ENCODE measurements at places on chromosomes 12 and 14.

GRCh38 chr12:77113971-77114370 is 48.6 kb upstream of the E2F7 start:
- DNase-seq: peak; percentile 22

DNA sequence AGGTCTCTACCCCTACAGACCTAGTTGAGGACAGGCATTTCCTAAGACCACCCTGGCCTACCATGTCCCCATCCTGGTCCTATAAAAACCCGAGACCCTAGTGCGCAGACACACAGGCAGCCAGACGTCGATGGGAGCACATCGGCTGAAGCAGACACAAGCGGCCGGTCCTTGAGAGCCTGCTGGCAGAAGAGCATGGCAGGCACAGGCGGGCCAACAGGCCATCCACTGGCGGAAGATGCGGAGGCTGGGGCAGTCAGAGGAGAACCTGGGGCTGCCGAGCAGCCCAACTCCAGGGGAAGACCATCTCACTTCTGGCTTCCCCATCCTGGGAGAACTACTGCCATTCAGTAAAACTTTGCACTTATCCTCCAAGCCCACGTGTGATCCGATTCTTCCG is 396.8 kb downstream of the AEBP2 start:
- DNase-seq: no peak

GRCh38 chr12:18578191-18578590 is 159.6 kb downstream of the PLCZ1 start:
- DNase-seq: peak; percentile 6

DNA sequence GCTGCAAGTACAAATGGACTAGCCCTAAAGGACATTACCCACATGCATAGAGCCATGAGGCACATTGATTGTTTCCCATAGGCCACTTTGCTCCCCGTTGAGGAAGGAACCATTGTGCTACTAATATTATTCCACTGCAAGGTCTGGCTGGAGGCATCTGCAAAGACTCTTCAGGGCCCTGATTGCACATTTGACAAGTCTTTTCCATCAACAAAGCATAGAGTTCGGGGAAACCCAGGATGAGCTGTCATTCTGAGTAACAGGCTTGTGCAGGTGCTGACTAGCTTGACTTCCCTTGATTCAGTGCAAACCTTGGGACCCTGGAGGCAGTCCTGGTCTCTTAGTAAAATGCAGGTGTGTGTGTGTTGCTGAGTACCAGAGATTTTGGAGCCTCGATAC is 73.8 kb downstream of the SUSD6 start:
- peak; percentile 39 for DNase-seq

DNA sequence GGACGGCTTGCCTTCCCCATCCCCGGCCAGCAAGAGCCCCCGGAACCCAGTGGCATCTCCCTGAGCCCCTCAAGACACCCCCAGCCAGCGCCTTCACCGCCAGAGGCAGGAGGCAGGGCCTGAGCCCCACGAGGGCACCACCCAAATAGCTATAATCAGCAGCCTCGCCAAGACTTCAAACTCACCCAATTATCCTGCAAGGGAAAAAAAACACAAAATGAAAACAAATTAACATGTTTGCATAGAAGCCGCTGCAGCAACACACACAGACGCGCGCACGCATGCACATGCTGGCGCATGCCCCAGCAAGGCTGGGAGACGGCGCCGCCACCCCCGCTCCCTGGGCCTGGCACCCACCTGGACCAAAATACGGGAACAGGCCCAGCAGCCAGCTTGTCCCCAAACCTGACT is 15.8 kb downstream of the FAM222A start:
- no peak for DNase-seq

GRCh38 chr14:96368534-96368933 is 5.2 kb downstream of the GSKIP start:
- no peak for DNase-seq

- no peak for DNase-seq
Measured at GRCh38 chr12:31041033-31041564, 32.6 kb upstream of the DDX11 start.

- no peak for DNase-seq
Measured at GRCh38 chr12:124829708-124830304, 33.9 kb downstream of the SCARB1 start.

DNA sequence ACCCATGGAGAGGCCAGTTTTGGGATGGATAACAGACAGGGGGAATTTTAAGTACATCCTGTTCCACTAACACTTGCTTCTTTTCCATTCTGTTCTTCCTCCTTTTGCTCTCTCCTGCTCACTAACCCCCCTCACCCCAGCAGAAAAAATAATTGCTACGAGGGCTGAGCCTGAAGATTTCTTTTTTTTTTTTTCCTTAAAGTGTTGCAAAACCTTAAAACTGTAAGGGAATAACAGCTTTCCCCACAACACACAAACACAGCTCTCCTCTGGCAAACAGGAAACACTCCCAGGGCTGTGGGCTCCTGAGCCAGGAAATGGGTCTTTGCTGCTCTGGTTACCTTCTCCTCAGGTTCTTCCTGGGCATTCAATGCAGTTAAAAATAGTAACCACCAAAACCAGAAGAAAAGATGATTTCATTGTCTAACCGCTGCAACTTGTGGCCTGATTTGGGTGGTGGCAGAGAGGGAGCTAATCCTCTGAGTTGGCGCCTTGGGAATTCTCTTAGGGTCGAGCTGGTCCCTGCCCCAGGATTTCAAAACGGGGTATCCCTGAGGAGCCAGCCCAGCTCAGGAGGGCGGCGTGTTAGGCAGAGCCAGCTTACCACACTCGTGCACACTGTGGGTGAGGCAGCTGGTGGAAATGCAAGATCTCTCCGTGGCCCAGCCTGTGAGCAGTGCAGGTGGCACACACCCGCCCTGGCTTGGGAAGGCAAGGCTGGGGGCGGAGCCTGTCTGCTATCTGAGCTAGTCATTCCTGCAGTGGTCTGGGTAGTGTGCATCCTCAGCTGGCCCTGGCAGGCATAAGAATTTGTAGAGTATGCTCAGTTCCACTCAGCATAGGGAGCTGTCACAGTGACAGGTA is 17.1 kb upstream of the EMP1 start:
- DNase-seq: peak; percentile 41

DNA sequence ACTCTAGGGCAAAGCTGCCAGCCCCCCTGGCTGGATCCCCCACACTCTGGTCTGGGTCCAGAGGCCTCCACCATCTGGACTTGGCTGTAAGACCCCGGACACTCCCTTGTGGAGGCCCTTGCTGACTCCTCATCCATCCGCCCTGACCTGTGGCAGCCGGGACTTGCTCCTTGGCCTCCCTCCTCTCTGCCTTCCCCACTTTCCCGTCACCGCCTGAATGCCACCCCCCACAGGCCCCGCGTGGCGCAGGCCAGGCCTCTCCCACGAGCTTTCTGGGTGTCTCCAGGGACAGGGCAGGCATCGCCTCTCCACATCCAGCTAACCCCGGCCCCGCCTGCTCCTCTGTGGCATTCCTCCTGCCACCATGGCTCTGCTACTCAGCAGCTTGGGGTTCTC is 14.1 kb downstream of the JAG2 start:
- DNase-seq: no peak

DNA sequence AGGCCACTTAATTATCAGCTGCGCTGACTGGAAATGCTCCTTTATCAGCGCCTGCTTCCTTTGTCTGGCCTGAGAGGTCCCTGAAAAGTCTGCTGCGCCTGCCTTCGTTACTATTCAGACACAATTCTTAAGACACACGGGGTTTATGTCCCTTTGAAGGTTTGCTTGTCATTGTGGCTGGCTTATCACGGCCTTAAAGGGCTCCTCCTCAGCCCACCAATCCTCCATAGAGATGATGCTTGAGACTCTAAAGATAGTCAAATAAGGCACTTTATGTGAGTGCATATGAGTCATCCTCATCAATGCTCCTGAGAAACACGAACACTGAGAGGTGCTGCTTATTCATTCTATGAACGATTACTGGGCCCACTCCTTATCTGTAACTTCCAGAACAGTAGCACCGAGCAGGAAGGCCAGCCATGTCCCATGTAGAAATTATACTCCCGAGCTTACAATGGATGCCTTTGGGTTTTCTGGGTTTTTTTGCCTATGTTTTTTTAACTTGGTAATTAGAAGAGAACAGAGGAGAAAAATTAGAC is 1268.2 kb upstream of the TMEM132C start:
- no peak for DNase-seq

GRCh38 chr12:5102261-5102789 is 58.6 kb downstream of the KCNA5 start:
- DNase-seq: peak; percentile 9

DNA sequence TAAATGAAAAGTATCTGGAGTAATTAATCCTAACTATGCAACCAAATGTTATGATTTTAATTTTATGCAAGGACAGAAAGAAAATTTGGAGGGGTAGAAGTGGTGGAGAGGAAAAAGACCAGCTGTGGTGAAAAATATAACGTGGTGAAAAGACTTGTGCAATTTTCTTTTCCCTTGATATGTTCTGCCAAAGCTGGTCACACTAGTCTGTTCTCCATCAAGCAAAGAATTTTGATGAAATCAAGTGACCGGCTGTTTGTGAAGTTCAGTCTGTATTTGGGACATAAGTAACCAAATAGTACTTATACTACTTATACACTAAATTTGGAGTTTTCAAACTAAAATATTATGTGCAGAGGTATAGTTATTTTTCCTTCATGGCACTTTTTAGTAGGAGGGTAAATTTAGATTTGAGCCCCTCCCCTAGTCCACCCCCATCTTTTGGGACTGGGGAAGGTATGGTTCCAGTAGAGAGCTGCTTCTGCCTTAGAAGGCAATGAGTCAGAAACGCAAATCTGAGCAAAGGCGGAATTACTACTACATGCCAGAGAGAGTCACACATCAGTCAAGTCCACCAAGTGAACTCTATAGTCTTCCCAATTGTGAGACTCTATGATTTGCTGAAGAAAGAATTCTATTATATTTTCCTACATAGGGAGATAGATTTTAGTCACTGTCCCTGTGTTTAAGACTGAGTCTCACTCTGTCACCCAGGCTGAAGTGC is 229.7 kb downstream of the SLC25A21 start:
- DNase-seq: peak; percentile 12

DNA sequence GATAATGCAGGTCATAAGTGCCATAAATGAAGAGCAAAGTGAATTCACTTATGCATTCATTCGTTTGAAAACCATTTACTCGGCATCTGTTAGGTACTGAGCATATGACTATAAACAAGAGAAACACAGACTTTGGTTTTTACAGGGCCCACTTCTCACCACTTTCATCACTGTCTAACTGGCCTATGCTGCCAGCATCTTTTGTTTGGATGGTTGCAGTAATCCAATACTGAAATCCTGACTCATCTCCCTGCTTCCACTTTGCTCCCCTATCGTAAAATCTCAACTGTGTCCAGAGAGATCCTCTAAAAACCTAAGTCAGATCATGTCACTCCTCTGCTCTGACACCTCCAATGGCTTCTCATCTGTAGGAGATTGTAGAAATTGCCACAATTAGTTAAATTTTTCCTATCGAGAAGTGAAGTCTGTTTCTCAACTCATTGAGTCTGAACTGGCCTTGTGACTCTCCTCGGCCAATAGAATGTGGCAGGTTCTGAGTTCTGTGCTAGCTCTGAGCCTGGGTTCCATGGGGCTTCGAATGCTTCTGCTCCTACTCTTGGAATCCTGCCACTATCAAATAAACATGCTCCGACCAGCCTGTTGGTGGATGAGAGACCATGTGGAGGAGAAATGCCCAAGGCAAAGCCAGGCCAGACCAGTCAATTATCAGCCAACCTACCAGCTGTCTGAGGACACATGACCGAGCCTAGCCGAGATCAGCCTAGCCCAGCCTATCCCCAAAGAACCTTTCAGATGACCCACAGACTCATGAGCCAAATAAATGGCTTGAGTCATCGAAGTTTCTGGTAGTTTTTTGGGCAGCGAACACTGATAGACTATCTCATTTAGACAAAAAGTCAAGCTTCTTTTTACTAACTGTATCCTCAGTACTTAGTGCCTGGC is 2.2 kb upstream of the BATF start:
- DNase-seq: peak; percentile 53

GRCh38 chr14:27945512-27945911 is 821.1 kb upstream of the FOXG1 start:
- DNase-seq: no peak

- DNase-seq: peak; percentile 85
Measured at GRCh38 chr12:76259660-76260389, 88.4 kb downstream of the BBS10 start.

DNA sequence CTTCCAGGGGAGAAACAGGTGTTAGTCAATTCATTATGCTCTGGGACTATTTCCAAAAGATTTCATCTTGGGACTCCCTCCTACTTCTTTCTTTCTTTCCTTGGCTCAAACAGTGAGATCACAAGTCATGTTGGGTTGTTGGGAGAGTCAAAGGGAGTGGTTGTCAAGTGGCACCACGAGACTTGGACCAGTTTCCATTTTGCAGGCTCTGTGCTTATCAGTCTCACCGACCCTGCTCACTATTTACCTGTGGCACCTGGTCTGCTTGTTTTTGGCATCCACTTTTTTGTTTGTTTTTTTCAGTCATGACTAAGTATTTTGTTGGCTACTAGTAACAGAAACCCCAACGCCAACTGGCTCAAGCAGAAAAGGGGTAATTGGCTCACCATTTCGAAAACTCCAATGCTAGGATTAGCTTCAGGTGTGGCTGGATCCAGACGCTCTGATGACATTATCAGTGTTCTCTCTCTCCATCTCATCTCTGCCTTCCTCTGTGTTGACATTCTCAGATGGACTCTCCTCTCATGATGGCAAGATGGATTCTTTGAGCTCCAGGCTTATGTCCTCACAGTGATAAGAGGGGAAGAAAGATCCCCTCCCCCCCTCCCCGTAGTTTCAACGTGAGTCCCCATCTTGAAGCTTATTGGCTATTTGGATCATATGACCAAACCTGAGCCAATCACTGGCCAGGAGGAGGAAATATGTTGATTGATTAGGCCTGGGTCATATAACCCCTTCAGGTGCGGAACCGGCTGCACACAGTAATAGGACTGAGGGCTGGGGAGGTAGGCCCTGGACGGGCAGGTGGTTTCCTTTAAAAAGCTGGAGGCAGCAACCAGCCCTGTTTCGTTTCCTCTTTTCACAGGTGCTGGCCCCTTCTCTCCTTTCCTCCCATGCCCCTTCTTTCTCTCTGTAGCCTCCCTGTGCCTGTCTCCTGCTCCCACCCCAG is 84.2 kb downstream of the AACS start:
- no peak for DNase-seq

DNA sequence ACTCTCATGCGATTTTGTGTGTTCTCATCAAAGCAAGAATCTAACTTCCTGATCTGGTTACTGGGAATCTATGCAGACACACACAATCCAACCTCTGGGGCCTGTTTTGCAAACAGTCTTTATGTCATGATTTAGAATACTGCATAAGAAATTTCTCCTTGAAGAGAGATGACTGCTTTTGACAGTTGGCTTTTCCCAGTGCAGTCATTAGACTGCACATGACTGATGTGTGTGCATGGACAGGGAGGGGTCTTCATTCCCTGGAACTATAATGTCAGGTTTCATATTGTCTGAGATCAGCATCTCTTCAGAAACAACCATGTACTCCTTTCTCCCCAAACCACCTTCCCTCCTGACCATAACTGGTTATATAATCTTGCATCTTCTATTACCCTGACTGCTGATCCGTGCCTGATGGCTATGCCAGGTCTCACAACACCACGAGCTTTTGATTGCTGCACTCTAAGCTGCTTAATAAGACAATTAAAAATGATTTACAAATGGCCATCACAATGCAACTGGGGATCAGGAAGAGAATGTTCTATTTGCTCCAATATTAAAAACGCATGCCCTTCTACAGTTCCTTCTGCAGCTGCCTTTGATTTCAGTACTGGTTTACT is 995.4 kb downstream of the NRXN3 start:
- no peak for DNase-seq

- DNase-seq: peak; percentile 97
Measured at GRCh38 chr14:61472011-61472672, 150.8 kb downstream of the PRKCH start.
